Hindlimb muscle (tissue), 1 donor: ENCODE measurements at places on chromosomes 3 and 15.
A peak's percentile ranks its signal among the peaks of the same experiment; 100 is the strongest.

DNA sequence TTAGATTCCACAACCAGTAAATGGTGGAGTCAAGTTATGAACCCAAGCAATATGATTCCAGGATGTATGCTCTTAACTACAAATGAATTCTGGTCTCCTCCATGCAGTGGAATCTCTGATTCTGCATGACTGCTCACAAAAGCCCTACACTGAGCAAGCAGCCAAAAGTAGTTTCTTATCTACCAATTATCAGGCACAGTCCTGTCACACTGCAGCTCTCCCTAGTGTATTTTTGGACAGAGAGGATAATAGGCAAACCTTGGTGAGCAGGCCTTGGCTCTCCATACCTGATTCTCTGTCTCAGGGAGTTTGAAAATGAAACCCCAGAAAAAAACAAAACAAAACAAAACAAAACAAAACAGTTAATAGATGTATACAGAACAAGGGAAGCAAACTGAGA, 3.5 kb upstream of the SSR3 start:
- DNase-seq = no peak

- no peak for DNase-seq
Measured at GRCh38 chr3:51269466-51269865, 115.6 kb upstream of the MANF start.

- peak; percentile 54 for DNase-seq
Measured at GRCh38 chr15:51191072-51191670, 96.5 kb upstream of the TNFAIP8L3 start.

DNA sequence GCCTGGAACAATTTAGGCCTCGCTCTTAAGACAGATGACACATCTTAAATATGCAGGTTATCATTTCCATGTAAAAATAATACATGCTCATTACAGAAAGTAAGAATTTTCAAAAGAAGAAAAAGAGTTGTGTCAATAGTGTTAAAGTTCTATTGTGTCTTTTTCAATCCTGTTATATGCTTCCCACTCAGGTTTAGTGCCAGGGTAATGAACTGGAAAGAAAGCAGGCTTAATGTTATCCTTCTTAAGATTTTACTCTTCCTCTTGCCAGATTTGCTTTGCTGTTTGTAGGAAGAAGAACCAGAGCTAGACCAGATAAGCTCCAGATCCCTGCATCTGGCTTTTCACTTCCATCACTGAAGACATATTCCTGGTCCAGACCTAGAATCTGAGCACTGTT, 128.6 kb downstream of the TPRG1 start:
- no peak for DNase-seq

DNA sequence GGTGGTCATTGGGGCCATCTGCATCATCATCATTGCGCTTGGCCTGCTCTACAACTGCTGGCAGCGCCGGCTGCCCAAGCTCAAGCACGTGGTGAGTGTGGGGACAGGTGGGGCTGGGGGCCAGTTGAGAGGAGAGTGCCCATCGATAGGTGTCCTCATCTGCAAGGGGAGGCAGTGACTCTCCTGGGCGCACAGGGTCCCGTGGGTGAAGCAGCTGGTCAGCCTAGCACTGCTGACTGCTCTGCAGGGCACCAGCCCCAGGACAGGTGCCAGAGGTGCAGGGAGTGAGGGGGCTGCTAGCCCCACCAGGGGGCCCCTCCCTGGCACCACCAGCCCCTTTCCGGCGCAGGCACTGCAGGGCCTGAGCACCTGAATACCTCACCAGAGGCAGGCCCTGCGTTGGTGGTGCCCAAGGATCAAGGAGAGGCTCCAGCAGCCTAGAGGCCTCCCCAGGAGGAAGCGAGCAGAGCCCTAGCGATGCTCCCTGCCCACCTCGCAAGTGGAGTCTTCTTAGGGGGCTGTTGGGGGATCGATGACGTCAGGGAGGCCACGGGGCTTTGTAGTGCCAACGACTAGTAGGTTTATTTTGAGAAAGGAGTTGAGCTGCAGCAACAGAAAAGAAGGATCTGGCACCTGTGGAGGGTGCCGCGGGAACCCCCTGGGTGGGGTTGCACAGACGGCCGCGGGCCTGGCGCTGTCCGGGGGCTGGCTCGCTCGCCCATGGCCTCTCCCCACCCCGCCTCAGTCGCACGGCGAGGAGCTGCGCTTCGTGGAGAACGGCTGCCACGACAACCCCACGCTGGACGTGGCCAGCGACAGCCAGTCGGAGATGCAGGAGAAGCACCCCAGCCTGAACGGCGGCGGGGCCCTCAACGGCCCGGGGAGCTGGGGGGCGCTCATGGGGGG, 976 bp upstream of the ABTB1 start:
- DNase-seq = no peak

- no peak for DNase-seq
Measured at GRCh38 chr3:195207731-195208130, 63.2 kb downstream of the XXYLT1 start.

DNA sequence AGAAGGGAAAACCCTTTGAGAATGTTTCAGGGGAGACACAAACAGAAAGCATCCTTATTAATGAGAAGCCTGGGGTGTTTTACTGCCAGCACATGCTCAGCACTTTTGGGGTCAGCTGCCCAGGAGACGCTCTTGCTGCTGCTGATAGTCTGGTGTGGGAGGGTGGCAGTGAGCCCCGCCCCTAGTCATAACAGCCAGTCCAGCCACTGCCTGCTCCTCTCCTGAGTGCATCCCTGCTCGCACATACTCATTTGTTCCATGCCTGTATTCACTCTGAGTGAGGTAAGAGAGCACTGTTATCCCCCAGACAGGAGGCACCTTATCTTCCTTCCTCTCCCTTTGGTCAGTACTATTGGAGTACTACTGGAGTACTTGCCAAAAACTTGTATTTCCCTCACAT, 101.3 kb downstream of the ETFA start:
- DNase-seq = no peak

DNA sequence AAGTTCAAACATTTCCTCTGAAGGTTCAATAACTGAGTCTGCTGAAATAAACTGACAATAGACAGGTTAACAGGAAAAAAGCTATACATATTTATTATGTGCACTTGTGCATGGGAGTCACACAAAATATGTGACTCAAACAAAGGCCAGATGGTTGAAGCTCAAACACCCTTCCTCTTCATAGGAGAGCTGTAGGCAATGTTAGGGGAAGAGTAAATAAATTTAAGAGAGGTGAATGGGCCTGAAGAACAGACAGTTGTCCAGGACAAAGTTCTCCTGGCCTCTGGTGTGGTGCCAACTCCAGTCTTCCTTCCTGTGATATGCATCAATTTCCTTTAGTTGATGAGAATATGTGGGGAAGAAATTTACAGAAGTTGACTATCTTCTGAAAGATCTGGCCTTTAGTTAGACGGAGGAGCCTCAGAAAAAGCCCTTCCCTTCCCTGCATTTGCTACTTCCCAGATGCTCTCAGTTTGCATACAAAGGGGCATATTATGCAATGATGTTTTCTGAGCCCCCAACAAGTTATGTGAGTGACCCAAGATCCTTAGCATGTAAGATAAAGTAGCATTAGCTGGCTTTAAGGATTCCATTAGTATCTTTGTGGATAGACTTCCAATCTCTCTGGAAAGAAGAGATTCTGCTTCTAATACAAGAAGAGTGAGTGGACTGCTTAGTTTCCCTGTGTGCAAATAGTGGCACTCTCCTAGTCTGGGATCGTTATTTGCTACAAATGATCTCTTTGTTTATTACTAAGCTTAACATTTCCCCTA, 96.4 kb upstream of the IGSF10 start:
- DNase-seq = no peak

DNA sequence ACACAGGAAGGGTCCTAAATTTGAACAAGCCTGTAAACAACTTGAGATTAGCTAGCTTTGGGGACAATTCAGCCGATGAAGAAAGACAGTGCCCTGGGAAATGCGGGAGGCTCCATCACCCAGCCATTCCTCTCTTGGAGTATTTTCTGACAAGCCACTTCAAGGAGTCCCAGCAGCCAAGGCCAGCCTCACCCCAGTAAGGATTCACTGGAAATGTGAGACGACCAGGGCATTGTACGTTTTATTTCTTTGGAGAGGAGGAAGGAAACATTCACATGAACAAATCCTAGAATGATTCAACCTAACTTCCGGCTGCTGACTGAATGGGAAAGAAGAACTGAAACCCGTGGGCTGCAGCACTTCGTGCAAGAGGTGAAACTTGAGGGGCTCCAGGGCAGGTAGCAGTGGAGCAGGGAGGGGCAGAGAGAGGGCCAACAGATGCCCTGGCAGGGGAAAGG, 116.4 kb upstream of the ARHGEF3 start:
- DNase-seq = no peak

DNA sequence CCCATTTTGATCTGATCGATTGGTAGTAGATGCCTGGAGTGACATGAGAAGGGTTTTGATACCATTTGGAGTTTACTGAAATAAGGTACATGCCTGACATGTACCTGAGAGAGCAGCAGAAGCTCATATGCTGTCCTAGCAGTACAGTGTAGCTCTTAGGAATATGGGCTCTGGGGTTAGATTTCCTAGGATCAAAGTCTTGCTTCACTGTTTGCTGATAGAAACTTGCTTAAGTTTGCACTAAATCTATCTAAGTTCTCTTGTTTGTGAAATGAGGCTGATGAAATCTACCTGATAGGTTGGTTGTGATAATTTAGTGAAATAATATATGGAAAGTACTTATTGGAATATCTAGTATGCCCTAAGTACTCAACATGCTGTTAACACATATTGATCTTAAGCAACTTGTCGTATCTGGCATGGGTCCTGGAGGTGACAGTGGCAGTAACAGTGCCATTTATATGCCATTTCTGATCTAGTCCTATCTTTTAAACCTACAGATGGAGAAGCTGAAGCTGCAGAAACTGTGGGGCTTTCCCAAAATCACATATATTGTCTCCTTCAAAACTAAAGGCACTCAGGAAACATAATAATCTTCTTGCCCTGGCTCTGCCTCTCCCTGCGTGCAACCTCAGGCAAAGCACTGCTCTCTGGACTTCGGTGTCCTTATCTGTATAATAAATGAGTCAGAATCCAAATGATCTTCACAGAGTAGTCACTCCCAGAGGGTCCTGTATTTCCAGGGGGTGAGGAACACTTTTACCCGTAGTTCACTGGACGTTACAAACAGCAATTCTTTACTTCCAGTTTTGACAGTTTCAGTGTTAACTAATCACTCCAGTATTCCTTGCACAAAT, 223.6 kb upstream of the SETMAR start:
- no peak for DNase-seq

- no peak for DNase-seq
Measured at GRCh38 chr3:38349684-38350359, 3.2 kb downstream of the XYLB start.

DNA sequence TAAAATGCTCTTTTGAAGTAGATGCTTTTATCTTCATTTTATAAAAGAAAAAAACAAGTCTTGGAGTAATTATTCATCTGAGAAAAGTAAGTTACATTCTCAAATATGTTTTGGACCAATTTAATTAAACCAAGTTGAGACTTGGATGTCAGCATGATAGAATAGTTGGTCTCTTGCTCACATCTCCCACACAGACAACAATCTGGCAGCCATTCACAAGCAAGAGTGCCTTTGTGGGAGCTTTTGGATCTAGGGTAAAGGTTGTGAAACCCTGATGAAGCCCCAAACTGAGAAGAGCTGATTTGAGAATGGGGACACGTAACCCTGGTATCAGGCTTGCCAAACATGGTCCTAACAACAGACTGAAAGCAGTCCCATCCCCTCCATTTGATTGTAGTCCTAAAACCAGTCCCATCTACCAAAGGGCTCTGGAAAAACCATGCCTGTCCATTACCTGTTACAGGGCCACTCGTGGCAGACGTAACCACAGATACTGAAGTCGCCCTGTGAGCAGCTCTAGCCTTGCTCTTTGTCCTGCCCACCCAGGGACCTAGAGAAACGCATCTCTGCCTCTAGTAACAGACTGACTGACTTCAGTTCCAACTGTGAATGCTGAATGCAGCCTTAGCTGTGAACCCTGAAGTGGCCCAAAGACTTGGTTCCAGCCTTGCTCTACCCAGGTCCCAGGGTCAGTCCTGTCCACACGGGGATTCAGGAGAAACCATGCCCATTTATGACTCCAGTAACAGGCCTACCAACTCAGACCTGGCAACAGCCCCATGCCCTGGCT, 145.5 kb upstream of the SYNPR start:
- no peak for DNase-seq

- no peak for DNase-seq
Measured at GRCh38 chr15:29896062-29896461, 73.8 kb upstream of the TJP1 start.

DNA sequence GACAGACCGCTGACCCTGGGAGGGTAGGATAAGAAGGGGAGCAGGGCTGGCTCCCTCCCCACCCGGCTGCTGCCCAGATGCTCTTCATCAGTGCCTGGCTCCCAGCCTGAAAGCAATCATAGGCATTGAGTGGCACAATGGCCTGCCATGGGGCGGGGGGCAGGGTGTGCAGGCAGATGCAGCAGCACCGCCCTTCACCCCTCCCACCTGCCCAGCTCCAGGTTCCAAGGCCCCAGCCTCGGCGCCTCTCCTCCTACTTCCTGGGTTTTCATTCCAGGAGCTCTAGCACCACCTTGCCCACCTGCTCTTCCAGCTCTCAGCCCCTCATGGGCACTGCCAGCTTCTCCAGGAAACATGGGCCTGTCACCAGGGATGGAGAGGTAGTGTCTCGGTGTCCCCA, 101.7 kb downstream of the MEGF11 start:
- DNase-seq = no peak

GRCh38 chr3:193909387-193909786, 226.6 kb upstream of the HES1 start:
- DNase-seq = no peak

DNA sequence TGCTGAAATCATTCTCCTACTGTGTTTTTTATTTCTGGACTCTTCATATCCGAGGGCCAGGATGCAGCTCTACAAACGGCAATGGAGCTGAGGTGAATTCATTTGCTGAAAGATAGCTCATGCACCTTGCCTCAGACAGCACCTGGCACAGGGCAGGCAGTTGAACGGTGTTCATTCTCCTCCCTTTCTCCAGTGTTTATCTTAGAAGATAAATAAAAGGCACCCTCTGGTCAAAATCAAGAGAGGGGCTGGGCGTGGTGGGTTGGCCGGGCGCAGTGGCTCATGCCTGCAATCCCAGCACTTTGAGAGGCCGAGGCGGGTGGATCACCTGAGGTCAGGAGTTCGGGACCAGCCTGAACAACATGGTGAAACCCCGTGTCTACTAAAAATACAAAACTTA, 79.3 kb upstream of the LMOD3 start:
- DNase-seq = no peak

- DNase-seq = no peak
Measured at GRCh38 chr3:44348993-44349392, 10.4 kb downstream of the TCAIM start.

- peak; percentile 33 for DNase-seq
Measured at GRCh38 chr3:173371848-173372487, 25.6 kb upstream of the NLGN1 start.

GRCh38 chr3:123611082-123611481, 26.2 kb upstream of the HACD2 start:
- no peak for DNase-seq

GRCh38 chr3:152772674-152773225, 62.2 kb upstream of the P2RY1 start:
- DNase-seq = no peak

GRCh38 chr3:152139651-152140050, 129.1 kb upstream of the MBNL1 start:
- no peak for DNase-seq

GRCh38 chr3:58049143-58049785, 41.0 kb downstream of the FLNB start:
- DNase-seq = no peak

GRCh38 chr3:17307887-17308286, 423.1 kb downstream of the PLCL2 start:
- DNase-seq = no peak

GRCh38 chr3:113736548-113737089, 9.4 kb downstream of the NAA50 start:
- DNase-seq = peak; percentile 76

GRCh38 chr3:42680271-42680670, 5.1 kb upstream of the KLHL40 start:
- no peak for DNase-seq

GRCh38 chr3:113626503-113627371, 69.7 kb downstream of the USF3 start:
- DNase-seq = peak; percentile 62
